ENCODE measurements at places on chromosomes 2 and 18.

DNA sequence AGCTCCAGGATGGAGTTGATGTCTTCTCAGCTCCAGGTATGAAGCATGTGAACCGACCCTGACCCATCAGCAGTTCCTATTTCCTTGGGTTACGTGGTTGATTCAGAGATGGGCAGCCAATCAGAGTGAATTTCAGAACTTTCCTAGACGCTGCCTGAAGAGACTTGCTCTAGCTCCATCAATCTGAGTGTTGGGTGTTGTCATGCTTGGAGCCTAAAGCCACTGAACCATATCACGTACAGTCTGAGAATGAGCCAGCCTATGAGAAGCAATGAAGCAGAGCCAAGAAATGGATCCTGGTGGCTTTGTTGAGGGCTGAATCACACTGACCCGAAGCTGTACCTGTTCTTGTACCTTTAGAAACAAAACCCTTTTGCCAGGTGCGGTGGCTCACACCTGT lies 19.6 kb upstream of the KLF7 start:
- no peaks in the 10 kb centered on the region for H3K4me1 ChIP-seq
- H3K36me3 ChIP-seq, result no peaks in the 10 kb centered on the region
- no peak for DNase-seq

DNA sequence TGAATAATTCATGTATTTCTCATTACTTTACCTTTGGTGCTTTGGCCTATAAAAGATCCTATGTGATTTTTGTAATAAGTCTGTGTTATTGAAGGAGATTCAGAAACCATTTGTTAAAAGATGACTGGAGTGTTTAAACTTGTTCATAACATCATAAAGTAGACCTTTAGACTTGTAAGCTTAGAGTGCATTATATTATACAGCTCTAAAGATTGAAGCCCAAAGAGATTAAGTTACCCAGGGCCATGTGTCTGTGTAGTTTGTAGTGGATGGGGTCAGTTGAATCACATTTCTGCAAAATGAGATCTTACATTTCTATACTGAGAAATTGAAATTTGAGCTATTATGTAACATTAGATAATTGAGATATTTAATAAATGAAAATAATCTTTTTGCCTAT lies 60.2 kb upstream of the STON1 start:
- DNase-seq, result no peak
- H3K4me1 ChIP-seq, result no peaks in the 10 kb centered on the region
- H3K27me3 ChIP-seq, result no peaks in the 10 kb centered on the region

GRCh38 chr2:71950256-71951082 lies 197.2 kb downstream of the CYP26B1 start:
- DNase-seq, result no peak
- H3K4me1 ChIP-seq, result no peaks in the 10 kb centered on the region
- H3K27ac ChIP-seq, result peak overlapping the region; percentile 27
- H3K36me3 ChIP-seq, result no peaks in the 10 kb centered on the region
- no peaks in the 10 kb centered on the region for H3K27me3 ChIP-seq
- no peak overlapping the region for H3K4me3 ChIP-seq

DNA sequence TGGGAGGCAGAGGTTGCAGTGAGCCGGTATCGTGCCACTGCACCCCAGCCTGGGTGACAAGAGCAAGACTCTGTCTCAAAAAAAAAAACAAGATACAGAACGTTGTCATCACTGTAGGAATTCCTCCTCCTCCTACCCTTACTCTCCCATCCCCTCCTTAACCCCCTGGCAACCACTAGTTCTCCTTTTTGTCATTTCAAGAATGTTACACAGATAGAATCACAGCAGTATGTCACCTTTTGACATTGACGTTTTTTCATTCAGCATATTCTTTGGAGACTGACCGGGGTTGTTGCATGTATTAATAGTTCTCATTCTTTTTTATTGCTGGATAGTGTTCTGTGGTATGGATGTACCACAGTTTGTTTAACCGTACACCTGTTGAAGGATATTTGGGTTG lies 32.4 kb downstream of the TTLL4 start:
- H3K27ac ChIP-seq, result no peak overlapping the region
- peaks cover 68% of the 10 kb centered on the region for H3K36me3 ChIP-seq
- DNase-seq, result no peak
- H3K4me3 ChIP-seq, result no peak overlapping the region
- no peaks in the 10 kb centered on the region for H3K27me3 ChIP-seq

DNA sequence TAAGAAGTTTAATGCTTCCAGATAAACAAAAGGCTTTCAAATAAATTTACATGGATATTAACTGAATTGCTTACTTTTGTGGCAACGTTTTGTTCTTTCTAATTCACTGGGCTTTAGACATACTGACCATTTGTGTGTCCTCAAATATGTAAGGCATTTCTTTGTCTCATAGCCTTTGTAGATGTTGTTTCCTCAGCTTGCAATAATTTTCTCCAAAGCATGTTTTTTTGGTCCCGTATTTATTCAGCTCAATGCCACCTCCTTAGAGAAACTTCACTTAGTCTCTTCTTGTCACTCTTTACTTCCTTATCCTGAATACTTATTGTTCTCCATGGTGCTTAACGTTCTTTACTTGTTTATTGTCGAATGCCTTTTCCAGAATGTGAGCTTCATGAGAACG lies 98.5 kb downstream of the NUP35 start:
- no peaks in the 10 kb centered on the region for H3K4me1 ChIP-seq
- no peak overlapping the region for H3K4me3 ChIP-seq
- H3K36me3 ChIP-seq, result no peaks in the 10 kb centered on the region
- no peak overlapping the region for H3K27ac ChIP-seq

GRCh38 chr18:32042337-32042736 lies 23.7 kb downstream of the RNF125 start:
- no peak overlapping the region for H3K4me3 ChIP-seq
- H3K27ac ChIP-seq, result peak overlapping the region; percentile 58
- H3K36me3 ChIP-seq, result peaks cover 4% of the 10 kb centered on the region
- no peak for DNase-seq
- H3K4me1 ChIP-seq, result peaks cover 24% of the 10 kb centered on the region

- H3K4me1 ChIP-seq, result no peaks in the 10 kb centered on the region
- no peak overlapping the region for H3K27ac ChIP-seq
These were observed 361.4 kb downstream of the LNPK start for GRCh38 chr2:175640655-175641054.

DNA sequence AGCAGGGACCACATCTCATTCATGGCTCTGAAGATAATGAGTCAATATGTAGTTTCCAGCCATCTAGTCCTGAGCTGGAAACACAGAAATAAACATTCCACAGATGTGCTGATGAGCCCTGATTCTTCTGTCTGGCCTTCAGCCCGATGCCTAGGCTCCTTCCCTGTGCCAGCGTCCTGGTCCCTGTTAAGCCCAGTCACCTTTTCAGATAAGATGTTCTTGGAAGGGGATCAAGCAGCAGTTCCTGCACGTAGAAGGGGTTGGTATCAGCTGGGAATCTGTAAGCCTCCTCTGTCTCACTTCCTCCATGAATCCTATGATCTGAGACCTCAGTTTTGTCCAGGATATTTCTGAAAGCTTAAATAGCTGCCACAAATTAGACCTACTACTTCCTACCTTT lies 149.3 kb downstream of the TTC32 start:
- no peak overlapping the region for H3K4me3 ChIP-seq
- H3K36me3 ChIP-seq, result no peaks in the 10 kb centered on the region
- no peak overlapping the region for H3K27ac ChIP-seq
- H3K27me3 ChIP-seq, result no peaks in the 10 kb centered on the region
- H3K4me1 ChIP-seq, result no peaks in the 10 kb centered on the region

GRCh38 chr2:105038383-105039061 lies 653 bp downstream of the MRPS9 start:
- peak overlapping the region; percentile 77 for H3K27ac ChIP-seq
- peaks cover 7% of the 10 kb centered on the region for H3K36me3 ChIP-seq
- peak overlapping the region; percentile 87 for H3K4me3 ChIP-seq
- peaks cover 40% of the 10 kb centered on the region for H3K4me1 ChIP-seq
- no peak for DNase-seq

- H3K4me1 ChIP-seq, result no peaks in the 10 kb centered on the region
- no peak for DNase-seq
- no peaks in the 10 kb centered on the region for H3K27me3 ChIP-seq
- H3K27ac ChIP-seq, result no peak overlapping the region
These were observed 1530.9 kb upstream of the LRRTM1 start for GRCh38 chr2:81835321-81836000.

- H3K4me3 ChIP-seq, result no peak overlapping the region
- DNase-seq, result no peak
- H3K27me3 ChIP-seq, result no peaks in the 10 kb centered on the region
- H3K4me1 ChIP-seq, result peaks cover 16% of the 10 kb centered on the region
These were observed 119.7 kb downstream of the UPP2 start for GRCh38 chr2:158221063-158222020.

DNA sequence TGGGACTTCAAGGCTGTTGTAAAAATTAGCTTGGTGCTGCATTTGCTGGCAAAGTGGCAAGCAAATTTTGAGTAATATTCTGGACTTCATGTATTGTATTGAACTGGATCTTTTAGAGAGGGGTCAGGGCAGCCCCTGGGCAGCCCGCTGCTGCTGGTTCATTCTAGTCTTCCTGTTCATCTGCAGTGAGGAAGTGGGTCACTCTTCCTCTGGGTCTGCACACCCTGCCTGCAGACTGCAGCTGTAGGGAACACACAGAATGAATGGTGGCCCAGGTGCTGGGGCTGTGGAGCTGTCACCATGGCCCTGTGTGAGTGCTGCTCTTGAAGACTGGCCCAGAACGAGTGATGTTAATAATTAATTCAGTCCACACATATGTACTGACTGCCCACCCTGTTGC lies 9.4 kb downstream of the SH3RF3 start:
- H3K4me1 ChIP-seq, result peaks cover 9% of the 10 kb centered on the region
- no peak overlapping the region for H3K4me3 ChIP-seq
- no peak overlapping the region for H3K27ac ChIP-seq
- H3K36me3 ChIP-seq, result no peaks in the 10 kb centered on the region

GRCh38 chr2:8938384-8938783 lies 65.1 kb downstream of the MBOAT2 start:
- no peak for DNase-seq
- no peaks in the 10 kb centered on the region for H3K36me3 ChIP-seq
- H3K27me3 ChIP-seq, result no peaks in the 10 kb centered on the region
- no peak overlapping the region for H3K27ac ChIP-seq

GRCh38 chr2:159199761-159200465 lies 86.6 kb downstream of the WDSUB1 start:
- DNase-seq, result no peak
- no peaks in the 10 kb centered on the region for H3K36me3 ChIP-seq
- no peak overlapping the region for H3K27ac ChIP-seq
- H3K27me3 ChIP-seq, result no peaks in the 10 kb centered on the region
- H3K4me3 ChIP-seq, result no peak overlapping the region
- no peaks in the 10 kb centered on the region for H3K4me1 ChIP-seq

GRCh38 chr2:189492451-189492850 lies 51.2 kb downstream of the WDR75 start:
- no peak for DNase-seq
- H3K27me3 ChIP-seq, result no peaks in the 10 kb centered on the region
- no peaks in the 10 kb centered on the region for H3K36me3 ChIP-seq
- no peak overlapping the region for H3K27ac ChIP-seq
- H3K4me3 ChIP-seq, result no peak overlapping the region
- H3K4me1 ChIP-seq, result no peaks in the 10 kb centered on the region

GRCh38 chr2:48045613-48046012 lies 139.3 kb upstream of the FBXO11 start:
- no peak for DNase-seq
- H3K27ac ChIP-seq, result no peak overlapping the region
- peaks cover 8% of the 10 kb centered on the region for H3K4me1 ChIP-seq
- no peak overlapping the region for H3K4me3 ChIP-seq

DNA sequence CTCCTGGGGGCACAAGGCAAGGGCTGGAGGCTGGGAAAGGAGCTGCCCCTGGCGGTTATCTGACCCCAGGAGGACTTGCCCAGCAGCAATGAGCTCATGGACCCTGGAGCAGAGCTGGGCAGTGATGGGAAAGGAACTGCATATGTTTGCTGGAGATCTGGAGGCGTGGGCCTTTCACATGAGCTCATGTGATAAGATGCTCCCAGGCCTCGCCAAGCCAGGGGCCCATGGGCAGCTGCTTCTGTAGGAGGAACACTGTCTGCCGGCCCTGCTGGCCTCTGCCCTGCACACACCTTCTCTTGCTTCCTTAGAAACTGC lies 9.0 kb upstream of the NPPC start:
- H3K36me3 ChIP-seq, result no peaks in the 10 kb centered on the region
- H3K4me3 ChIP-seq, result no peak overlapping the region
- no peaks in the 10 kb centered on the region for H3K27me3 ChIP-seq
- H3K4me1 ChIP-seq, result no peaks in the 10 kb centered on the region
- H3K27ac ChIP-seq, result no peak overlapping the region

Measured in spleen (tissue), 13 donors.